ENCODE measurements at places on chromosomes 5 and 9. TPM values are rescaled to one million over a fixed set of nuclear protein-coding genes. Genes with fewer than 3 reads are reported as not detected.

Gene FGF1
- 0.73 TPM for total RNA-seq

Gene OMD
- 31.1 TPM for total RNA-seq

- no peaks in the 10 kb centered on the region for H3K36me3 ChIP-seq
- no peaks in the 10 kb centered on the region for H3K27me3 ChIP-seq
- DNase-seq: no peak
- H3K4me3 ChIP-seq: no peak overlapping the region
- H3K27ac ChIP-seq: no peak overlapping the region
These were observed 154.4 kb upstream of the COL5A1 start for GRCh38 chr9:134487066-134487710.

- H3K27me3 ChIP-seq: peaks cover 10% of the 10 kb centered on the region
- no peak for DNase-seq
- H3K4me3 ChIP-seq: no peak overlapping the region
- no peaks in the 10 kb centered on the region for H3K4me1 ChIP-seq
- H3K36me3 ChIP-seq: no peaks in the 10 kb centered on the region
These were observed 17.8 kb downstream of the ACSL6 start for GRCh38 chr5:131993676-131994075.

DNA sequence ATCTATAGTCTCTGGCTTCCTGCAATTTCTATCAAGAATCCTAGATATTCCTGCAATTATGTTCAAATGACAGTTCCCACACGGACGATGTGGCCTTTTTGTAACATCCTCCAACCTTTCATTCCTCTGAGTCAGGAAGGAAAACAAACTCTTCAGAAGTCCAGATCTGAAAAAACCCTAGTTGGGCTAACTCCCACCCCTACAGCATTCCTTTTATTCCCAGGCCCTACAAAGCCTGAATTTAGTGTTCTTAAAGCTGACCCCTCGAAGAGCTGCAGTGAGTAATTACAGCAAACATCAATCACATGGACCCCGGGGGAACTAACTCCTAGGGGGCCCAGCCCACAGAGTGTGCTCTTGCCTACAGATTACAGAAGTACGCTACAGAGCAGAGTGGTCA, 99.7 kb downstream of the SERINC5 start:
- H3K27ac ChIP-seq: peak overlapping the region; percentile 73
- peaks cover 55% of the 10 kb centered on the region for H3K4me1 ChIP-seq
- peaks cover 12% of the 10 kb centered on the region for H3K36me3 ChIP-seq
- no peak for DNase-seq
- no peaks in the 10 kb centered on the region for H3K27me3 ChIP-seq
- no peak overlapping the region for H3K4me3 ChIP-seq

- H3K36me3 ChIP-seq: peaks cover 3% of the 10 kb centered on the region
- DNase-seq: no peak
- H3K4me3 ChIP-seq: no peak overlapping the region
- H3K4me1 ChIP-seq: peaks cover 29% of the 10 kb centered on the region
- no peak overlapping the region for H3K27ac ChIP-seq
These were observed 161.3 kb downstream of the ZNF608 start for GRCh38 chr5:124584991-124585715.

GRCh38 chr5:153571162-153571561, 80.7 kb downstream of the GRIA1 start:
- peaks cover 18% of the 10 kb centered on the region for H3K4me1 ChIP-seq
- H3K27ac ChIP-seq: peak overlapping the region; percentile 4
- DNase-seq: no peak
- peaks cover 2% of the 10 kb centered on the region for H3K36me3 ChIP-seq

Data from osteocyte (in vitro differentiated cells).